ENCODE measurements at places on chromosomes 13 and 19.

GRCh38 chr19:16142032-16142580 is 1.4 kb upstream of the HSH2D start:
- DNase-seq = no peak

DNA sequence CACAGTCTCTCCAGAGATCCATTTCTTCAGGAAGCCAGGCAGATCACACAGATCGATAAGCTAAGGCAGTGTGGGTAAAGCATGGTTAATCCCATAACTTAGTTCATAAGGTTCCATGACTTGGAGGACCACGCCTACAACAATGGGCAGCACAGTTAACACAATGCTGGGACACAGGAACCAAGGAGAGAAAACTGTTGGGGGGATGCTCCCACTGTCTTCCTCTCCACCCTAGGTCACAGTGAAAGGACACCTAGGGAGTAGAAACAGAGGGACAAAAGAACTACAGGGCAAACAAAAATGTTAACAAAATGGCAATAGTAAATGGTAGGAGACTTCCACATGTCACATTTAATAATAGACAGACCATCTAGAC is 20.8 kb upstream of the ZNF181 start:
- DNase-seq = no peak

- DNase-seq = no peak
Observed at GRCh38 chr13:101584331-101584730, 131.9 kb downstream of the ITGBL1 start.

DNA sequence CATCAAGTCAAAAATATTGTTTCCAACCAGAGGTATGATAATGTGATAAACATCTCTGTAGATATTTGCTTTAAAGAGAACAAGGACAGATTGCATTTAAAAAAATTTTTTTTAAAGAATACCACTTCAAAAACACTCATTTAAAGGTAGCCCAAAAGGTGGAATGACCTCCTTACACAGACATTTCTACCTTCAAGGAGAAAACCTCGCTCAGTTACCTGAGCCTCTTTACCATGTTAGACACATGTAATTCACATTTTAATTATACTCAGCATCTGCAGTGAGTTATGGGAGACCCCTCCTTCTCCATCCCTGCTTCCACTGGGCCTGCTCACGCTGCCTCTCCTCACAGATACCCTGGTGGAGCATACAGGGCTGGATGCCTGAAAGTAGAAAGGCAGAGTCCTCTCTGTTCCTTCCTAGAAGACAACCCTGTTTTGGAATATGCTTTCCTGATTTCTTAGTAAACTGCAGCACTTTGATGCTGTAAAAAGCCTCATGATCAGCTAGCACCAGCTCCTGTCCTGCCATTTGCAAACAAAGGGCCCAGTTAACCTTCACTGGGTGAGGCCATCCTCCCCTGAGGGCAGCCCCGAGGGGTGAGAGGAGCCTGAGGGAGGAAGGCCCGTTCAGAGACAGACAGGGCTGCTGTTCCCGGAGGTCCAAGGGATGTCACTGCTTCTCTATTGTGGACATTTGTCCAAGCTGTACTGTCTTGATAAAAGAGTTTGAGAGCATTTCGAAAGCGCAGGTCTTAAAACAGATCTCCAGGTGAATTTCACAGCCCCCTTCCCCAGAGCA is 117.8 kb downstream of the IRS2 start:
- DNase-seq = no peak

- no peak for DNase-seq
Observed at GRCh38 chr13:31944262-31945160, 87.1 kb upstream of the FRY start.

DNA sequence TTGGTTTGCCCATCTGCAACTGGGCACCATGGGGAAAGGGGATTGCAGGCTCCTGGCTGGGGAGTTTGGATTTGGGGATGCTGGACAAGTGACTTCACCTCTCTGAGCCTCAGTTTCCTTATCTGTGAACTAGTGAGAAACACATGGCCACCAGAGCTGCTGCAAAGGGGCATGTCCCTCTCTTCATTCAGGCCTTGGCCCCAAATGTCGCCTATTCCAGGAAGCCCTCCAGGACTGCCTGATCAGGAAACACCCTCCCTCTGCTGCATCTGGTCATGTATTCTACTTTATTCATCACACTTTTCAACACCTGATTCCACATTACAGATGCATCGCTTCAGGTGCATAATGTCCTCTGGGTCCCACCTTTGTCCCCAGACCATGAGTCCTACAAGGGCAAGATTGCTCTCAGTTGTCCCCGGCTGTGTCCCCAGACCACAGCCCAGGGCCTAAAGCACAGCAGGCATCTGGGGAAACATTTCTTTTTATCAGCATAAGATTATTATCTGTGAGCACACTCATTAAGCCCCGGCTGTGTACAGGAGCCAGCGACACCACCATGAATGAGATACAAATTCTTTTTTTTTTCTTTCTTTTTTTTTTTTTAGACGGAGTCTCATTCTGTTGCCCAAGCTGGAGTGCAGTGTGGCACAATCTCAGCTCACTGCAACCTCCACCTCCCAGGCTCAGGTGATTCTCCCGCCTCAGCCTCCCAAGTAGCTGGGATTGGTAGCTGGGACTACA is 37.5 kb downstream of the ARRDC2 start:
- DNase-seq = no peak

DNA sequence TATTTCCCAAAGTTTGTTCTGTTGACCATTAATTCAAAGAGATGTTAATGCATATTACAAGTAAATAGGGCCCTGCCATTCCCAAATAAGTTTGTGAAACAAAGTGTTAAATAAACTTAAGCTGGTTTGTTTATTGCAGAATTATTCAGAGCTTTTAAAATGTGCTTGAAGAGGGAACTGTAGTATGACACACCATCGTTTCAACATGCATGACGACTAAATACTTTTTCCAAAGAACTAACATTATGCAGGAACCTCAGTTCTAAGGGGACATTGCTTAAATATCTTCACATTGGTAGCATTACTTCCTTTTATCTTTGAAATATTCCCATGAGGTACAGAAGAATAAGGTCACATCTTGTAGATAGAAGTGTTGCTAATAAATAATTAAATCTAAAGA is 14.6 kb downstream of the LHFPL6 start:
- no peak for DNase-seq

DNA sequence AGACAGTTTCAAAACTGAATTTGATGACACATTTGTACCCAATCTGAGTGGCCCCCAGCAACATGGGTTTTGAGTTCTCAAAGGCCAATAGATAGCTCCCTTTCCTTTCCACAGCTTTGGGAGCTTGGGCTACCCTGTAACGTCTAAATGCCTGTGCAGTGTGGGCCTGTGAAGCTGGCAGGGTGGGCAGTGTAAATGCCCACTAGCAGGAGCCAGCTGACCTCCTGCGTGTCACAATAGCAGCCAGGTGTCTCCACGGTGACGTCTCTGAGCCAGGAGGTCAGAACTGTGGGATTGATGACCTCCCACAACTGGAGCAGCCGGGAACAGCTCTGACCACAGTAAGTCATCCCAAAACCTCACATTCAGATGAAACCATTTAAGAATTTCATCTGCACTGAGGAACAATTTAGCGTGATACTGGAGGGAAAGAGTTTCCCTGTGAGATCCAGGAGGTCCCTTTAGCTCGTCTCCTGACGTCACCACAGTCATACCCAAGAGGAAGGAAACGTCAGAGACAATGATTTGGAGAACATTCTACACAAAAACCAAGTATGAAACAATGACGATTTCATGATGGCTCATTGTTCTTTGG is at the start of gene IPO5:
TSS of gene IPO5 (plus strand) at position 300 of the 595 bp plus-strand sequence. CDS start 23,022 bp downstream, outside the sequence.
- DNase-seq = no peak

DNA sequence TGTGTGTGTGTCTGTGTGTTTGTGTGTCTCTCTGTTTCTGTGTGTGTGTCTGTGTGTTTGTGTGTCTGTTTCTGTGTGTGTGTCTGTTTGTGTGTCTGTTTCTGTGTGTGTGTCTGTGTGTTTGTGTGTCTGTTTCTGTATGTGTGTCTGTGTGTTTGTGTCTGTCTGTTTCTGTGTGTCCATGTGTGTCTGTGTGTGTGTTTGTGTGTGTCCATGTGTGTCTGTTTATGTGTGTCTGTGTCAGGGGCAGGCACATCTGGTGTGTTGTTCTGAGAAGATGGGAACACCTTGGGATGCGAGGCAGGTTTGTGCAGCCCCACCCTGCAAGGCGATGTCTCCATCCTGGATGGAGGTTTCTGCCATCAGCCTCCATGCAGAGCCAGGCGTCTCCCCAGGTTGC is 275.8 kb upstream of the SOX1 start:
- no peak for DNase-seq

GRCh38 chr19:52961981-52962380 is 700 bp downstream of the ZNF816 start:
- peak; percentile 37 for DNase-seq

DNA sequence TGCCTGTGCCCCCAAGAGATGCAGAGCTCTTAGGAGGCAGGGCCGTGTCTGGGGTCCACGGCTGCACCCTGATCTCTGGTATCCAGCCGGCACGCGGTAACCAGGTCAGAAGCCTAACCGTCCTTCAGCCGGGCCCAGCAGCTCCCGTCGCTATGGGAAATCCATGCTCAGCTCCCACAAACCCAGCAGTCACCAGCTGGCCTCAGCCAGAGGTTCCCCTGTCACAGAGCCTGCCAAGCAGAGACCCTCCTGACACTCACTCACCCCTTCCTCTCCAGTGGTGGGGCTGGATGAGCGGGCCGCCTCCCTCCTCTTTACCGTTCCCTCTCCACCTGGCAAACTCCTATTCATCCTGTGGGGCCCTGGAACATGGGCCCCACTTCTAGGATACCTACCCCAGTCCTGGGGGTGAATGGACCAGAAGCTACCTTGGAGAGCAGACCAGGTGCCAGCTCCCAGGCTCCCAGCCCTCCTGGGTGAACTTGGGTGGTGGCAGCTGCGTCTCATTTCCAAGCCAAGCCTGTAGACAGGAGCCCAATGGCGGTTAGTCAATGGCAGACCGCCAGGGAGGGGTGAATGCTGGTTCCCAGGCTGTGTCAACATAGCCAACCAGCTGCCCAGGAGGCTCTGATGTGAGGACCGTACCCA is 21.4 kb upstream of the TCF3 start:
- DNase-seq = no peak

DNA sequence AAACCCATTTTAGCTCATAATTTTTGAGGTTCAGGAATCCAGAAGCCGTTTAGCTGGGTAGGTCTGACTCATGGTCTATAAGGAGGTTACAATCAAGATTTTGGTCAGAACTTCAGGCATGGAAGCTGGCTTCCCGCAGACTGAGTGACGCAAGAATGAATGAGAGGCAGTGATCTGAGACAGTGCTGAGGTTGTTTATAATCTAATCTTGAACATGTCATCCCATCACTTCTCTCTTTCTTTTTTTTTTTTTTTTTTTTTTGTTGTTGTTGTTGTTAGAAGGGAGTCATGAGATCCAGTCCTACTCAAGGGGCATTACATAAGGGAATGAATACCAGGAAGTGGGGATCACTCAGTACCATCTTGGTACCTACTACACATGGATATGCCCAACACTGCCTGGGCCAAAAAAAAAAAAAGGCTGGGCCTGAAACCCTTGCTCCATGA is 217.4 kb downstream of the DLEU7 start:
- peak; percentile 49 for DNase-seq

DNA sequence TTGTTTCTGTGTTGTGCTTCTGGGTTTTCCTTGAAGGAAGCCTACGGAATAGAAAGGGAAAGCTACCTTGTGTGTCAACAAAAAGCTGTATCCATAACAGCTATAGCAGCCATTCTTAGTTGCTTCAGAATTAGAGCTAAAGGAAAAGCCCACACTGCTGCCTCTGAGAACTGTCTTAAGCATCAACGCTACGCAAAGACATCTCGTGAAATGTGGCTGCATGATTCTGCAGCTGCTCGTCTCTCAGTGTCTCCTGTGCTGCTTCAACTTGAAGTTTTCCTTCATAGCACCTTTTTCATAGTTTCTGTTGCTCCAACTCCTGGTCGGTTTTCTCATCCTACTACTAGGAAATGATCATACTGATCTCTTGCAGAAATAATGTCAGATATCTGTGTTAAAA is 140.9 kb upstream of the MAB21L1 start:
- no peak for DNase-seq

DNA sequence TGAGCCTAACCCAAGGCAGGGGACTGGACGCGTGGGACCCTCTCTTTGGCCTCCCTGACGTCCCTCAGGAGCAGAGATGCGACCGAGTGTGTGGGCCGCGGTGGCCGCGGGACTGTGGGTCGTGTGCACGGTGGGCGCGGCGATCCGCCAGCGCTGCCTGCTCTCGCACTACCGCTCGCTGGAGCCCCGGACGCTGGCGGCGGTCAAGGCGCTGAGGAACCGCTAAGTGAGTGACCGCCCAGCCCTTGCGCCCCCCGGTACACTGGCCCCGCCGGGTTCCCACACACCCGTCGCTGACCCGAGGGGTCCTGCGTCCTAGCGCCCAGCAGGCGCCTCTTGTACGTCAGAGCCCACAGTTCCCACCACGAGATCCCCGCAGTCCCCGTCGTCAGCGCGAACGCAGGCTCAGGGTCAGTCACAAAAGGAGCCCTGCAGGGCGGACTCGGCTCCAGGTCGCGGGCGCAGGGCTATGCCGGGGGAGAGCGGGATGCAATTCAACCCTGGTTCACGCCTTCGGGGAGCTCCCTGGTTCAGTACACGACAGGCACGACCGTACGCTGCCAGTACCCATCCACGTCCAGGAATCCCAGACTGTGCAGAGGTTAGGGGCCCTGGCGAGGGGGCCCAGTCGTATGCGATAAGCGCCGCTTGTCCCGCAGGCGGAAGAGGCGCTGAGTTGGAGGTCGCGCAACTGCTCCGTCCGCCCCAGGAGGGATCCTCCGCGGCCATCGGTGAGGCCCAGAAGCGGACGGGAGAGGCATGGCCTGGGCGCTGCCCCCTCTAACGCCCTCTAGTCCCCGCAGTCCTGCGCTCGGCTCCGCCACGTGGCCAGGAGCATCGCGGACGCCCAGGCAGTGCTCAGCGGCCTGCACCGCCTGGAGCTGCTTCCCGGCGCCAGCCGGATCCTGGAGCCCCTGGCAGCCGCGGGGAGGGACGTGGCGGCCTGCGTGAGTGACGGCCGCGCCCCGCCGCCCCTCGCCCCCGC is 3.6 kb upstream of the IFNL2 start:
- no peak for DNase-seq

DNA sequence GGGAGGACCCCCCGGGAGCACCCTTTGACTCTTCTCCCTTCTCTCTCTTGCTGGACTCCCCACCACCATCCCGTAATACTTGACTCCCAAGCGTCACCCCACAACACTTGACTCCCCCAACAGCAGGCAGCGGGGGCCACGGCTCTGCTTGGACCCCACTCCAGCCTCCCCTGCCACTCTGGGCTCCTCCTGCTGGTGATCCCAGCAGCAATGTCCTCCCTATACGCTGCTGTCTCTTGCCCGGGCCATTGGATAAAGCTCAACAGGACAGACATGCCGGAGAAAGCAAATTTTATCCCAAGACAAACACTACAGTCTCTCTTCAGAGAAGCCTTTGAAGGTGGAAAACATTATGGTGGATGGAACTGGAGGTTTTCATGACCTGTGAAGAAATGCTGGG is 20.4 kb upstream of the AMER2 start:
- DNase-seq = no peak

GRCh38 chr19:39819786-39820185 is 14.2 kb downstream of the DYRK1B start:
- no peak for DNase-seq
